ENCODE measurements at places on chromosomes 11 and 22. TPM values are rescaled to one million over a fixed set of nuclear protein-coding genes. Genes with fewer than 3 reads are reported as not detected.
A peak's percentile ranks its signal among the peaks of the same experiment; 100 is the strongest.

- H3K27me3 ChIP-seq = no peaks in the 10 kb centered on the region
- DNase-seq = no peak
- H3K4me3 ChIP-seq = no peak overlapping the region
- no peak overlapping the region for H3K27ac ChIP-seq
- H3K4me1 ChIP-seq = no peaks in the 10 kb centered on the region
- H3K36me3 ChIP-seq = no peaks in the 10 kb centered on the region
These were observed 7.8 kb downstream of the SLC5A1 start for GRCh38 chr22:32050678-32051515.

- no peaks in the 10 kb centered on the region for H3K36me3 ChIP-seq
- no peaks in the 10 kb centered on the region for H3K27me3 ChIP-seq
- H3K27ac ChIP-seq = no peak overlapping the region
- no peak overlapping the region for H3K4me3 ChIP-seq
- DNase-seq = no peak
These were observed 2.1 kb downstream of the LYVE1 start for GRCh38 chr11:10566257-10566957.

GRCh38 chr22:44807915-44808690 lies 55.7 kb downstream of the ARHGAP8 start:
- no peak overlapping the region for H3K4me3 ChIP-seq
- H3K27me3 ChIP-seq = no peaks in the 10 kb centered on the region
- no peaks in the 10 kb centered on the region for H3K4me1 ChIP-seq
- no peak for DNase-seq

DNA sequence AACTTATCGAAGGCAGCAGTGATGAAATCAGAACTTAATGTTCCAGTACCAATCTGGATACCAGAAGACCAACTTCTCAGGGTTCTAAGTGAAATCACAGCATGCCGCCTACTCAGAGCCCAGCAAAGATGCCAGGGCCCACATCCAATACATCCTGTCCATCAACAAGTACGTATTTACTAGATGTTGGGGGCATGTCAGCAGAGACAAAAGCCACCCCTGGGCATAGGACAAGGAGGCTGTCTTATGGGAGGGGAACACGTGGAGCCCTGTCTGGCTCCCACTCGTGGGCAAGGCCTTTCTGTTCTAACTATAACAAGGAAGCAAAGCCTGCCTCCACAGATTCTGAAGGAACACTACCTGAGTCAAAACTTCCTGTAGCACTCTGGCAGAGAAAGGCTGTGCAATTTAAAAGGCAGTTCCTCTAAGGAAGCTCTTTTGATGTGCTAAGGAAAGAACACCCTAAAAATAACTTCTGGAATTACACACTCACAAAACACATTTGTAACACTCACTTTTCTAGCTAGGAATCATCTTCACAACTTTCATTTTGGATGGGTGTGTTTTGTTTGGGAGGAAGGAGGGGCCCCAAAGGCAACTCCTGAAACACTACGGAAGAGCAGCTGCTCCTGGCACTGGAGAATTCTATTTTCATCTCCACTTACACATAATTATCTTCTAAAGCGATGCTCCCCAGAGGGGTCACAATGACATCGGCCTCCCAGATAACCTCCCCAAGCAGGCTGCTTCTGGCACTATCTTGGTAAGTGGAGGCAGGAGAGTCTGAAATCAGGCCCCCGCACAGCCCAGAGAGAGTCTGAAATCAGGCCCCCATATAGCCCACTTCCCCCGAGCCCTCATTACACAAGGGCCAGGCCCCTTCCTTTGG lies 14.2 kb downstream of the SMCO4 start:
- peak; percentile 33 for DNase-seq
- H3K4me1 ChIP-seq = peaks cover 13% of the 10 kb centered on the region
- H3K27me3 ChIP-seq = no peaks in the 10 kb centered on the region
- no peak overlapping the region for H3K4me3 ChIP-seq
- H3K27ac ChIP-seq = peak overlapping the region; percentile 25

- no peak overlapping the region for H3K4me3 ChIP-seq
- no peaks in the 10 kb centered on the region for H3K36me3 ChIP-seq
- H3K4me1 ChIP-seq = no peaks in the 10 kb centered on the region
- DNase-seq = no peak
- H3K27ac ChIP-seq = no peak overlapping the region
These were observed 123.6 kb downstream of the EHF start for GRCh38 chr11:34744511-34744910.

OR52A1 gene
- total RNA-seq = not detected
